ENCODE measurements at places on chromosomes 6 and 20.

- DNase-seq = no peak
Measured at GRCh38 chr6:124986164-124986563, 23.9 kb downstream of the RNF217 start.

- no peak for DNase-seq
Measured at GRCh38 chr6:35203680-35204079, 10.1 kb upstream of the SCUBE3 start.

- no peak for DNase-seq
Measured at GRCh38 chr6:72950114-72950860, 275.0 kb downstream of the KHDC1L start.

GRCh38 chr6:135811644-135812526 lies 39.6 kb upstream of the PDE7B start:
- no peak for DNase-seq

- no peak for DNase-seq
Measured at GRCh38 chr6:117481278-117481925, 1.1 kb upstream of the DCBLD1 start.

- DNase-seq = no peak
Measured at GRCh38 chr20:63164484-63165355, 51.2 kb downstream of the YTHDF1 start.

- no peak for DNase-seq
Measured at GRCh38 chr20:1588533-1589460, 31.0 kb downstream of the SIRPB1 start.

DNA sequence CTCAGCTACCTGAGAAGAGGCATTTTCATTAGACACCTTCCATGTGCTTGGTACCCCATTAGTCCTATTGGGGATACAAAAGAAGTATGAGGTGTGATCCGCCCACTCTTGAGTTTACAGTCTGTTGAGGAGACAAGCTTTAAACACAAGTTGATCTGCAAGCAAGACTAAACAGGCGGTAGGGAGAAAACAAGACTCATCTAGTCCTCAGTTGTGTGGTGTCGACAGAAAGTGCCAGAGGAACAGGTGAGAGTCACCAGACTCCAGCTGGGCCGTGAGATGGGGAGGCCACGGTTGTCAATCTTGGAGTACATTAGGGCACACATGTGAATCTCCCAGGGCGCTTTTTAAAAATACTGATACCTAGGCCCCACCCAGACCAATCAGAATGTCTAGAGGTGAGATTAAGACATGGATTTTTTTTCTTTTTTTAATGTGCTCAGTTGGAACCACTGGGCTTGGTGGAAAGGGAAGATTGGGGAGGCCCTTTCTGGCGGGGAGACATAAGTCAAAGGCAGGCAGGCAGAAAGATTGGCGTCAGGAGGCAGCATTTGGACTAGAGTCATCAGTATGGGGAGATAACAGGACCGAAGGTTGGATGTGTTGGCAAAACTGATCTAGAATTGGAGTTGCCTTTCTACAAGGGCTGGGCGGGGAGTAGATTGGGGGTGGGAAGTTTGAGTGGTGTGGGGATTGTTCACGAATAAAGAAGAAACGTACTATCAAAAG lies 10.4 kb downstream of the E2F3 start:
- DNase-seq = no peak
